ENCODE measurements at places on chromosomes 11 and 22.

GRCh38 chr11:16911186-16911585 lies 103.0 kb downstream of the PLEKHA7 start:
- H3K4me3 ChIP-seq = no peak overlapping the region
- no peak overlapping the region for H3K27ac ChIP-seq
- H3K4me1 ChIP-seq = no peaks in the 10 kb centered on the region
- H3K36me3 ChIP-seq = no peaks in the 10 kb centered on the region
- H3K27me3 ChIP-seq = no peaks in the 10 kb centered on the region
- DNase-seq = no peak

- no peaks in the 10 kb centered on the region for H3K36me3 ChIP-seq
- H3K27me3 ChIP-seq = no peaks in the 10 kb centered on the region
- H3K4me3 ChIP-seq = no peak overlapping the region
Observed at GRCh38 chr11:86740628-86741483, 59.5 kb upstream of the PRSS23 start.

DNA sequence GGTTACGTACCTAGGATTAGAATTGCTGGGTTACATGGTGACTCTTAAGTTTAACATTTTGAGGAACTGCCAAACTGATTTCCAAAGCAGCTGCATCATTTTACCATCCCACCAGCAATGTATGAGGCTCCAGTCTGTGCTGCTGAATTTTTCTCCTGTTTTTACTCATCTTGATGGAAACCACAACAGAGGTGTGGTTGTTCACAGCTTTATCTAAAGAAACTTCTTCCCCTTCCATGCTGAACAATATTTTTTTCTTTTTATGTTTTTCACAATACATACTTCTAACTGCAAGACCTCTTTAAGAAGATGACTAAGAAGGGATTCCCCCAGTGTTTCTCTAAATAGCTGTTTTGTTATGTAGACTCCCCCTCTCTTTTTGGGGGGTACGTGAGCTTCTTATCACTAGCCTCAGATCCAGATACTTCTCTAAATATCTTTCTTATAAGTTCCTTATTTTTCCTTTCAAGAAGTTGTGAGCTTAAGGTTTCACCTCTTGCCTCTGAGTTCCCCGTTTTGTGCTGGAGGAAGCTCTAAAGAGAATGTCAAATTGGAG lies 24.0 kb downstream of the TCP11L1 start:
- peak; percentile 34 for DNase-seq
- H3K4me1 ChIP-seq = peaks cover 54% of the 10 kb centered on the region
- H3K36me3 ChIP-seq = peaks cover 27% of the 10 kb centered on the region
- no peaks in the 10 kb centered on the region for H3K27me3 ChIP-seq
- H3K27ac ChIP-seq = no peak overlapping the region

DNA sequence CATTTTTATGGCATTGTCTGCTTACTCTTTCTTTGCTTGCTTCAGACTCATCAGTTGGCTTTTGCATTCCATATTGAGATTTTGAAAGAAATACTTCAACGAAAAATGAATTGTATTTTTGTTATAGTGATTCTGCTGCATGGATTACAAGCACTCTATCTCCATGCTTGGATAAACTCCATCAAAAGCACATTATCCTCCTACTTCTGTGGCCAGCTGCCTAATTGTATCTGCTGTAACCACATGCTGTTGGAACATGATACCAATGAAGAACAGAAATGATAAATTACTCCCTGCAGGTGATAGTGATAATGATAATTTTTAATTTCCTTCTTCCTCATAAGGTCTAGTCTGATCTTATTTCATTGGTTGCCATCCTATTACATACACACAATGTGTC lies 100.8 kb downstream of the PRMT3 start:
- H3K4me3 ChIP-seq = no peak overlapping the region
- no peak for DNase-seq
- H3K4me1 ChIP-seq = no peaks in the 10 kb centered on the region
- no peaks in the 10 kb centered on the region for H3K27me3 ChIP-seq
- H3K27ac ChIP-seq = no peak overlapping the region
- H3K36me3 ChIP-seq = no peaks in the 10 kb centered on the region

- no peaks in the 10 kb centered on the region for H3K4me1 ChIP-seq
- no peaks in the 10 kb centered on the region for H3K36me3 ChIP-seq
- H3K4me3 ChIP-seq = no peak overlapping the region
- H3K27ac ChIP-seq = no peak overlapping the region
Observed at GRCh38 chr22:36010882-36011281, 17.7 kb downstream of the RBFOX2 start.

DNA sequence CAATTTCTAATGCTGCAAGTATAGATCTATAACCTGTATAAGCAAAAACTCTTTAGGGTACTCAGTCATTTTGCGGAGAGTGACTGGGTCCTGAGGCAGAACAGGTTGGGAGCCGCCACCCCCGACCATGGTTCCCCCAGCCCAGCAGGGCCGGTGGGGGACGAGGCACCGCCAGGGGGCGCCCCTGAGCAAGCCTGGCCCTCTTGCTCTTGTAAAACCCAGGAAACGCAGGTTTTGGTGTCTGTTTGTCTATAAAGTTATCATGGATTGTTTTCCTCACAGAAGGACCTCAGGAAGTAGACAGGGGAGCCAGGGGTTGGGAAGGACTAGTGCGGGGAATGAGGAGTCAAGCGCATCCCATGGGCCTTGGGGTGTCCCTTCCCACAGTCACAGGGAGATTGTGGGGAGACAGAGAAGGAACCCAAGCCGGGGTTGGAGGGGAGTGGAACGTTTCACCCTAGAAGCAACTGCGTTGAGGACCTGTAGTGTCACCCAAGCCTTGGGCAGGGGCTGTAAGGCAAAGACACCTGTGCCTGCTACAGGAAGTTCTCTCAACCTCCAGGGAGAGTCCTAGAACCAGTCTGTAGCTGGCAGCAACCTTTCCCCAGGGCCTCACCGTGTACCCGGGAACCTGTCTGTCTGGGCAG lies 26.4 kb downstream of the KCTD17 start:
- H3K27ac ChIP-seq = peak overlapping the region; percentile 55
- no peak overlapping the region for H3K4me3 ChIP-seq
- H3K36me3 ChIP-seq = no peaks in the 10 kb centered on the region
- H3K4me1 ChIP-seq = peaks cover 16% of the 10 kb centered on the region
